ENCODE measurements at places on chromosomes 3 and 15.

- no peak for DNase-seq
Observed at GRCh38 chr3:140911822-140912221, 29.8 kb upstream of the SLC25A36 start.

DNA sequence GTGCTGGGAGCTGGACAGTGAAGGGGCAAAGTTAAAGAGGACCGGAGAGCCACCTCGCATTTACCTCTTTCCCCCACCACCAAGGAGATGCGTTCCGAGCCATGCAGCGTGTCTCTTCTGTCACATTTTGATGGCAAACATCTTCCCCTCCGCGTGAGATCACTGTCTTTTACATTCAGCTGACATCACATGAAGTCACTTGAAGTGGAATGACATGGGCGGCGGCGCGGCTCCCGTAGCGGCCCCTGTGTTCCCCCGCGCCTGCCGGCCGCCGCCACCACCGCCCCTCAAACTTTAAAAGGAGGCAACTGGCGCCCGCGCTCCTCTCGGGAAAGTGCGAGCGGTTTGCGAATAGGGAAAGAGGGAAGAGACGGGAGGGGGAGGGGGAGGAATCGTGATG lies at the start of gene FEZF2:
Gene FEZF2 (minus strand): TSS at position 336 of the 400 bp plus-strand sequence. CDS start 682 bp downstream, outside the sequence.
- DNase-seq: no peak

GRCh38 chr3:129604767-129605166 lies 1.7 kb downstream of the PLXND1 start:
- DNase-seq: no peak

DNA sequence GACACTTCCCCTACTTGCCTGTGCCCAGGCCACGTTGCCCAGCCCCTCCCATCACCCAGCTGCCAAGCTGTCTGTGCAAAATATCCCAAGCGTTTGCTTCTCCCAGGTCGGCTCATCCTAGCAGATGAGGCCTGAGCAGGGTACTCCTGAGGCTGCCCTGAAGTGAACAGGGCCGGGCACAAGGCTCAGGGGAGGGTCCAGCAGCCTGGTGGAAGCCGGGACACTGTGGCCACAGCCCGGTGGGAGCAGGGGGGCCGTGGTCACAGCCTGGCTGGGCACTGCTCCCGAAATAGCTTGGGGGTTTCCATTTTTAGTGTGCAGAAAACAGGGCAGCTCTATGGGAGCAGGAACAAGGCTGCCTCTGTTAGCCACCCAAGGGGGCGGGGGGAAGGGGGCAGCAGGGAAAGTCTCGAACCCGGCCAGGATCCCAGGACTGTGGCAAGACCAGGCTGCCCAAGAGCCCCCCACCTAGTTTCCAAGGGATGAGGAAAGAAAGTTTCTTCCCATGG lies 3.4 kb downstream of the PLXNB1 start:
- no peak for DNase-seq

- DNase-seq: no peak
Observed at GRCh38 chr3:140429791-140430190, 248.1 kb upstream of the TRIM42 start.

- DNase-seq: no peak
Observed at GRCh38 chr3:117666325-117666724, 956.7 kb downstream of the TUSC7 start.

GRCh38 chr3:54331341-54331740 lies 209.0 kb downstream of the CACNA2D3 start:
- DNase-seq: no peak

- peak; percentile 47 for DNase-seq
Observed at GRCh38 chr15:70100474-70101341, 3.0 kb upstream of the TLE3 start.

DNA sequence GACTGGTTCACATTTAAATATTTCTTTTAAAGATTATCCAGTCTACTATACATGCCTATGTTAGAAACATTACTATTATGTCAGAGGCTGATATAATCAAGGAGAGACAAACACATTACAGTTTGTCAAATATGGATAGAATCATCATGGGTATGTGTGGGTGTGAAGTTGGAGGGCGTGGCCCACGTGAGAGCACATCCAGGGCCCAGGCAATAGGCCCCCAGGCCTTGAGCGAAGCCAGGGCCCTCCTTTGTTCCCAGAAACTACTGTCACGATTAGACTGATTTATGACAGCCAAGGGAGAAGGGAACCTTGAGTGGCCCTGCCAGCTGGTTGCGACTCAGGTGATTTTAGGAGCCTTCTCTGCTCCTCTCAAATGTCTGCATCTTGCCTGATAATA lies 26.9 kb upstream of the LDHAL6B start:
- DNase-seq: no peak
